ENCODE measurements at places on chromosomes 5 and 9.

DNA sequence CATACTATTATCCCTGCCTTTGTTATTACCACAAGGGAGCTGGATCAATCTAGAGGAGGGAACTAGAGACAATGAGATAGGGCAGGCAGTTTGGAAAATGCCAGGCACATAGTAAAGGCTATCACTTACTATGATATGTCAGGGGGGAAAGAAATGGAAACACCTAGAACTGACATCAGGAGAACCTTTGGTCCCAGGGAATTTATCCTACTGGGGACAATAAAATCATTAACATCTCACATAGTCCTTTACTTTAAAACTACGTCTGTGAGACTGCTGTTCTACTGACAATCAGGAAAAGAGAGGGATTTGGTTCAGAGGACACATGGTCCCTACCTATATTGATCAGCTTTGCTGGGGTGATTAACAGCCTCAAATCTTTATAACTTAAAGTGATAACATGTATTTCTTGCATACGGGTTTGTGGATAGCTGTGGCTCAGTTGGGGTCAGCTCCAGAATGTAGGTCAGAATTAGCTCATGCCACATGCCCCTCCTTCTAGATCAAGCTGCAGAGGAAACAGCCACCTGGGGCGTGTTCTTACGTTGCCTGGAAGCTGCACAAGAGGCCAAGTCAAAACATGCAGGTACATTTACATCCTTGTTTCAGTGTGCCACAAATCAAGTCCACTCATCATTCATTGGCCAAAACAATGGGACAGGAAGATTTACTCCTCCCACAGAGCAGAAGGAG is 43.9 kb upstream of the ALDOB start:
- DNase-seq = no peak

DNA sequence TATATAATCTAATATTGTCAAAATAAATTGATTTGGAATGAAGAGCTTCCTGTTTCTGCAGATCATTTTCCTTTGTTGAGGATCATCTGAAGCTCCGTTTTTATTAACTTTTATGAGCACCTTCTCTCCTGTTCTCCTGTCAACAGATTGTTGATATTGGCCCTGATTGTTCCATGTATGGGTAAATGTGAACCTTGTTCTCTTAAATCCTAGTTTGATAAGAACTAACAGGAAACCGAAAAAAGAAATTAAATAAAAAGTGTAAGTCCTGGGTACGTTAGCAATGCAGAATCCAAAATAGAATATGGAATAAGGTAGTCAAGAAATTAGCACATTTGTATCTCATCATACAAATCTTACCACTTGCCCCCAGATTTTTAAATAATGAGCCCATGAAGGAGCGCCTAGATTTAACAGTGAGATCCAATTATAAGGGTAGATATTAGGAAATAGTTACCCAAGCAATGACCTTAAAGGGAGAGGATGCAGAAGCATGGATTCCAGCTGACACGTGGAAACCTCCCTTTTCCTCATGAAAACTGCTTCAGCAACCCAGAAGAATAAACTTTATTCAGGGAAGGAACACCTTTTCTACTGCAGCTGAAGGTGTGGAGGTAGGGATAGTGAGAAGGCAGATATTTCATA is 80.8 kb upstream of the PIK3R1 start:
- DNase-seq = no peak

DNA sequence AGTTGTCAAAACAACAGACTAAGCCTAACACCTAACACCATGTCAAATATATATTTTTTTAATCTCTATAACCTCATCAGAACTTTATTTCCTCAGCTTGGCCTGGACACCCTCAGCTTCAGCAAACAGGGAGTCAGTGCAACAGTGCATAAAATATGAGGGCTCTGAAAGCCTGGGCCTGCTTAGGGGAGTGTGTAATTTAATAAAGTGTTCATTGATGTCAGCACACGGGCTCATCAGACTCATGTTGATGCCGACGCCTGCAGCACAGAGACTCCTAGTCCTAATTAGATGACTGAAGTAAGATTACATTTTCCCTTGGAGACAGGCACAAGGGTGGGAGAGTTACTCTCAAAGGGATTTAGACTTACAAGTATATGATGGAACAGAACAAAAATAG is 37.8 kb downstream of the CDH10 start:
- DNase-seq = no peak

GRCh38 chr9:112326194-112326593 is 7.2 kb downstream of the PTBP3 start:
- DNase-seq = no peak

DNA sequence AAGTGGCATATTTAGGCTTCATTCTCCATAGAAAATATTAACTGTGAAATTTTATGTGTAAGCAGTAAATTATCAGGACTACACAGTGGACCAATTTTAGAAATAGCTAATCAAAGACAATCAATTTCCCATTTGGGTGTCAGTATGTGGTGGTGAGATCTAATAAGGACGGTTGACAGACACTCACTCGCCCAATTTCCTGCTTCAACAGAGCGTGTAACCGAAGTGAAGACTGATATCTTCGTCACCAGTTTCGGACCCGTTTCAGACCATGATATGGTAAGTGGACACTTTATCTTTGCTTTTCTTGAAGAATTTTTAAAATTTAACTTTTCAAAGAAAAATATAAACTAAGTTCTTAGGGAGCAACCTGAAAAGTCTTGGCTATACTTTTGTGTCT is 17.6 kb downstream of the GABRA1 start:
- no peak for DNase-seq

DNA sequence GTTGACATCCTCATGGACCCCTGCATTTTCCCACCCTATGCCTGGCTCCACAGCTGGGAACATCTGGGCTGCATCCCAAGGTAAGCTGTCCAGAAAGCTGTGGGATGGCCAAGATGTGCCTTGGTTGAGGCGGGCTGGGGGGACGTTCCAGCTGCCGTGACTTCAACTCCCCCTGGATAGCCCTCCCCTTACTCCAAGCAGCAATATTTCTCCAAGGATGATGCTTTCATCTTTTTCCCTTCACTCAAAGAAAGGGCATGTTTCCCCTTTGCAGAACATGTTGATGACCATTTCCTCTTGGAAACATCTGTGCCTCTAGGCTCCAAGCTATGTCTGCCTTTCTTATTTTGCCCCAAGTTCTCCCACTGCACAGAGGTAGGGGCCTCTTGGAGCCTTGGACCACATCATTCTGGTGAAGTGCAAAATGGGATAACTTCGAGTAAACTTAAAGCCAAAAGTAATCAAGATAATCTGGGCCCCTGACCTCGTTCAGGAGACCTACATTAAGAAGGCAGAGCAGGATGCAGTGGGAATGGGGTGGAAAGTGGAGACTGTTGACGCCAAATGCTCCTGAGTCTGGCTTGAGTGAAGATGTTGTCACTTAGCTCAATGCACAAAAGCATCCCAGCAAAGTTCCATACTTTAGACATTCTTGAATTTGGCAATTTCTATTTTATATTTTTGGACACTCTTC is 175.2 kb downstream of the GAS1 start:
- DNase-seq = no peak

All from RPMI7951 (cell line).